ENCODE measurements at places on chromosomes 3 and 15. TPM values are rescaled to one million over a fixed set of nuclear protein-coding genes. Genes with fewer than 3 reads are reported as not detected.
A peak's percentile ranks its signal among the peaks of the same experiment; 100 is the strongest.

The CYP1A1 gene
- 410 TPM for total RNA-seq

The TPRG1 gene
- total RNA-seq: 24.2 TPM

DNA sequence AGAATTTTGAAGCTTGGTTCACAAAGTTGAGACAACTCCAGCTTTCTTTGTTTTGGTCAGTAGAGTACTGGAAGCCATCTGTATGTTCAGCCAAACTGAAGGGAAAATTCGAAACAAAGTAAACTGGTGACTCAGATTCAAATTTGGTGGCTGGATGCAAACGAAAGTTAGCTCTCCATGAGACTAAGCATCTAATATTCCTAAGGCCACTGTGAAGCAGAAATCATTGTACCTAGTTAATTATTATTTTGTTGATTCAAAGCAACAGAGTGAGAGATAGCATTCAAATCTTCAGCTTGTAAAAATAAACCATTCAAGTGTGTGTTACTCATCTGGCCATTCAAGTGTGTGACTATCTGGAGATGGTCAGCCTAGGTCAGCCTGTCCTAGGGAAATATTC, 42.1 kb downstream of the NR2F2 start:
- peaks cover 5% of the 10 kb centered on the region for H3K4me1 ChIP-seq
- H3K4me3 ChIP-seq: no peak overlapping the region
- no peak for DNase-seq
- H3K27ac ChIP-seq: no peak overlapping the region

DNA sequence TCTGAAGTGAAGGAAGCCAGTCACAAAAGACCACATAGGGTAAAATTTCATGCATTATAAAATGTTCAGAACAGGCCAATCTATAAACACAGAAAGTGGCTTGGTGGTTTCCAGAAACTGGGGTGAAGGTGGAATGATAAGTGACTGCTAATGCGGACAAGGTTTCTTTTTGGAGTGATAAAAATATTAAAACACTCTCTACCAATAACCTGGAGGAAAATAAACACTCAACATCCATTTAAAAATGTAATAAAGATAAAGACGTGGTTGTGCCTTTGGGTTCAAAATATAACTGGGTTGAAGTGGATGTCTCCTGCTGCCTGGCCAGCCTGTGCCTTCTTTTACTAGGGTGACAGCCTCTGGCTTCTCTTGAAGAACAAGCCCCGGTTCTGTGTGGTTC, 70.9 kb upstream of the GCNT3 start:
- H3K27me3 ChIP-seq: peaks cover 2% of the 10 kb centered on the region
- no peak overlapping the region for H3K4me3 ChIP-seq
- H3K27ac ChIP-seq: no peak overlapping the region

GRCh38 chr3:182760576-182761164, 32.6 kb upstream of the ATP11B start:
- DNase-seq: no peak
- peak overlapping the region; percentile 38 for H3K27ac ChIP-seq
- no peak overlapping the region for H3K4me3 ChIP-seq
- no peaks in the 10 kb centered on the region for H3K27me3 ChIP-seq
- no peaks in the 10 kb centered on the region for H3K4me1 ChIP-seq
- no peaks in the 10 kb centered on the region for H3K36me3 ChIP-seq

- H3K36me3 ChIP-seq: no peaks in the 10 kb centered on the region
- H3K27ac ChIP-seq: no peak overlapping the region
- H3K4me3 ChIP-seq: no peak overlapping the region
- peaks cover 4% of the 10 kb centered on the region for H3K4me1 ChIP-seq
- no peak for DNase-seq
- H3K27me3 ChIP-seq: peaks cover 78% of the 10 kb centered on the region
Measured at GRCh38 chr3:160220038-160220437, 5.2 kb upstream of the C3orf80 start.

GRCh38 chr3:72368331-72368975, 479.8 kb downstream of the SHQ1 start:
- H3K36me3 ChIP-seq: no peaks in the 10 kb centered on the region
- no peak overlapping the region for H3K27ac ChIP-seq
- peaks cover 18% of the 10 kb centered on the region for H3K4me1 ChIP-seq
- H3K4me3 ChIP-seq: no peak overlapping the region

Data from type B pancreatic cell (in vitro differentiated cells).